ENCODE measurements at places on chromosomes 2 and 18. TPM values are rescaled to one million over a fixed set of nuclear protein-coding genes. Genes with fewer than 3 reads are reported as not detected.

DNA sequence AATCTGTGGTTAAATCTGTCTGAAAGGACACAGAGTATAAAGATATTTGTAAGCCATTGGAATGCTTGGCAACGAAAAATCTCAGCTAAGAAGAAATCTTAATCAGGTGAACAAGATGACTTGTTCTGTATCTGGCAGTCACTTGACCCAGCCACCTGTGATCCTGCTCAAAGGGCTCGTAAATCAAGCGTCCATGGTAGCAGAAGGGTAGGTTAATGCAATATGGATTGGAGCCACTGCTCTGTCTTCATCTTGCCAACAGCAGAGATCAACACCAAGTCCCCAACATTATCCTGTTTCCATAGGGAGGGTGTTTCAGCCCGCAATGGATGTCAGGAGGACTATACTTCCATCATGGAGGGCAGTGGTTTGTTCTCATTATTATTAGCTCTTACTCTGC lies 378.4 kb downstream of the CDH7 start:
- no peak for DNase-seq

GRCh38 chr2:114797540-114797939 lies 355.1 kb downstream of the DPP10 start:
- no peak for DNase-seq

DNA sequence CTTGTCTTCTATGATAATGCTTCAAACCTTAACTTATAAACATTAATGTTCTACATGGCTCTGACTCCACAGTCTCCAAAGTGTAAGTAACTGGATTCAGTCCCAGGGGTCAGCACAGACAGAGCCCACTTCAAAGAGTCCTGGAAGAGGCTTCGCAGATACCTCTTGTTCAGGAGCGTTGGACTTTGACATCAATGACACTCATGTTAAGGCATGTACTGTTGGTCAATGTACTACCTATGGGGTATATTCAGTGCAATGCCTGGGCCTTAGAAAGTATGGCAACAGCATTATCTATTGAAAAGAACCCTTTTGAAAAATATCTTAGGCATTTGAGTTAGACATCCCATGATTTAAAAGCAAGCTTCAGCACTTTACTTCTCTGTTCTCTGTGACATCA lies 143.1 kb downstream of the GRB14 start:
- DNase-seq, result no peak

DNA sequence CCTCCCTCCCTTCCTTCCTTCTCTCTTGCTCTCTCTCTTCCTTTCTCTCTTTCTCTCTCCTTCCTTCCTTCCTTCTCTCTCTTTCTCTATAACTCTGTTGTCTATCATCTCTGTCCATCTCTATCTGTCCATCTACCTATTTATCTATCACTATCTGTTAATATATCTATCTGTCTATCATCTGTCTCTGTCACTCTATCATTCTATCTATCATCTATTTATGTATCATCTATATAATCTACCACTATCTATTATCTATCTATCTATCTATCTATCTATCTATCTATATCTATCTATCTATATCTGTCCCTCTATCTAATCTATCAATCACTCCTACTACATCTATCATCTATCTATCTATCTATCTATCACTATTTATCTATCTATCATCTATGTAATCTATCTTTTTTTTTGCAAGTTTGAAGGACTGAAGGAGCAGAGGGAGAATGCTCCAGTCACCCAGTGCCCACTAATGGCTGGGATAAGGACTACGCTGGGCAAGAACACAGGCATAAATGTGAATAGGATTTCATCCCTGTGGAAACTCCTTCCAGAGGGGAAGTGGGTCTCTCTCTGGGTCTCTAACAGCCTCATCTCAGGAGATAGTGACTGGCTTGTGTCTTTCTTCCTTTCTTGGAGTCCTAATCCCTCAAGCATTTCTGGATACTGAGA lies 427.0 kb downstream of the LPIN1 start:
- no peak for DNase-seq

DNA sequence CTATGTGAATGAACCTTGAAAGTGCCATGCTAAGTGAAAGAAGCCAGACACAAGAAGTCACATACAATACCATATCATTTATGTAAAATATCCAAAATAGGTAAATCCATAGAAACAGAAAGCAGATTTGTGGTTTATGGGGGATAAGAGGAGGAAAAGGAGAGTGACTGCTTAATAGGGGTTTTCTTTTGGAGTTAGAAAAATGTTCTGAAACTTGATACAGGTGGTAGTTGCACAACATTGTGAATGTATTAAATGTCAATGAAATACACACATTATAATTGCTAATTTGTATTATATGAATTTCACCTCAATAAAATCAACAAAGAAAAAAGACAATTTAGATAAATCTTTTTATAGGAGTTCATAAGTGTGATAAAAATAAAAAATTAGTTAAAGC lies 37.1 kb downstream of the MEMO1 start:
- no peak for DNase-seq

DNA sequence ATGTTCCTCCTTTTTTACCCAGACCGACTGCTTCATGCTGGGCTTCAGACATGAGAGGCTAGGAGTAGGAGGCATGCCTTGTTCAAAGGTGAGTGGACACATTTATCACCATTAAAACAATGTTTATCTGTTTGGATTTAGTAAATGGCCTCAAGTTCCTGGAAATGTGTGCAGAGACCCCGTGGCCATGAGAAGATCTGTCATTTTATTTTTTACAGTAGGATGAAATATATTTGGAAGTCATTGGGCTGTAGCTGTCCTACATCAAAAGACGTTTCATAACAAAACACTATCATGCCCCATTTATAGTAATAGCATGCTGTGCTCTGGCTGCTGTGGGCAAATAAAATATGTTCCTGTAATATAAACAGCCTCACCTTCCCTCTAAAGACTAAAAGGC lies 403.9 kb upstream of the TNP1 start:
- no peak for DNase-seq

Gene KHK
- 2.5 TPM for total RNA-seq

Gene TTR
- not detected for total RNA-seq

DNA sequence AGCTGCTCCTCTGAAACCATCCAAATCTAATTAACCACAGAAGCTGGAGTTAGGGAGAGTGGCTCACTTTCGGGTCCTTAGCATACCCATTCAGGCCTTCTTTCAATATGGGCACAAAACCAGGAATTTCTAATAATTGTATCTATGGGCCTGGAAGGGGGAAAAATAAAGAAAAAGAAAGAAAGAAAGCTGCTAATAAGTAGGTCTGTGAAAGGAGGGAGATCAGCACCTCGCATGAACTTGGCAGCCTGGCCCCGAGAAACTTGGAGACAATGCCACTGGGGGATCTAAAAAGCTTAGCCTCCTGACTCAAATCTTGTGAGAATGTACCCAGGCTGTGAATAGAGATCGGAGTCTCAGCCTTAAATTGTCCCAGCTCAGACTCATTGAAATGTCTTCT lies 252.1 kb upstream of the SLC14A2 start:
- DNase-seq, result no peak

DNA sequence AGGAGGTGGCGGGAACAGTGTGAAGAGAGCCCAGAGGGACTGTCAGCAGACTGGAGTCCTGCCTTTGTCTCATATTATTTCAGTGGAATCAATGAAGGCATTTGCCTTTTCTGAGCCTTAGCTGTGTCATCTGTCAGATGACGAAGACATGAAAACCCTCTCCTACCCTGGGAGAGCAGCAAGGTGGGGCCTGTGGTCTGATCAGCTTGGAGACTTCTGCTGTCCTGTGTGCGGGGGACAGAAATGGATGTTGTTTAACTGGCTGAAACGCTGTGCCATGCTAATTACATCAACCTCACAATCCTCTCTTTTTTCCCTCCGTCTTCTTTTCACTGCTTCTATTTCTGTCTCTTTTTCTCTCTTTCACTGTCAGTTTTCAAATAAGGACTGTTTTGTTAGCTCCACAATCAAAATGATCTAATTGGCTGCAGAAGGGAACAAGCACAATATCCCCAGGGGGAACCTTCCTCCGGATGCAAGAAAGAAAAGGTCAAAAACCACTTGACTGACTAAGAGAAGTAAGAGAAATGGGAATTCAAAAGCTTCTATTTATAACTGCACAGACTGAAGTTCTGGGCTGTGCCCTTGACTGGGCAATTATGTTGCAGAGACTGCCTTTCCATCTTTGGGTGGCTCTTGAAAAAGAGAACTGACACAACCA lies 340.1 kb downstream of the CLIP4 start:
- no peak for DNase-seq

GRCh38 chr2:86199834-86200177 lies 549 bp downstream of the MRPL35 start:
- no peak for DNase-seq

GRCh38 chr2:72341639-72342038 lies 194.0 kb upstream of the CYP26B1 start:
- no peak for DNase-seq

DNA sequence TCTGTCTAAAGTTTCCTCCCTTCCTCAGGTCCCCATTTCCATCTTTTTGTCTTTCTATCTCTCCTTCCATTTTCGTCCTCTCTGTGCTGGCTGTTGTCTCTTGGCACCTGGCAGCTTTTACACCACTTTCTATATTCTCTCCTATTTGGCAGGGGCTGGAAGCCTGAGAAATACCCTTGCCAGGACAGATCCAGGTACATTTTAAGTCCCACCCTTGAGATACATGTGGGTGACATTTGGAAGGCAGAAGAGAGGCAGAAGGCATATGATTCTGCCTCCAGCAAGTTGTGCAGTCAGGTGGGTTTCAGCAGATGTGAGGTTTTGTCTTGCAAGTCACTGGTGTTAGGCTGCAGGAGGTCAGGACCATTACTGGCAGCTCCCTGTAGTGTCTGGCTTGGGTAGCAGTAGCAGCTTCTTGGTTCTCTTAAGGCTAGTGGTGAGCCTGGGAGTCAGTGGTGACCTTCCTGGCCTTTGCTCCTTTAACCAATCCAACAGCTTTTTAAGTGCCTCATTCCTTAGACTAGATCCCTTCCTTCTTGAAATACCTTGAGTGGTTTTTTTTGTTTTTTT lies 90.1 kb downstream of the CAPN13 start:
- DNase-seq, result no peak

DNA sequence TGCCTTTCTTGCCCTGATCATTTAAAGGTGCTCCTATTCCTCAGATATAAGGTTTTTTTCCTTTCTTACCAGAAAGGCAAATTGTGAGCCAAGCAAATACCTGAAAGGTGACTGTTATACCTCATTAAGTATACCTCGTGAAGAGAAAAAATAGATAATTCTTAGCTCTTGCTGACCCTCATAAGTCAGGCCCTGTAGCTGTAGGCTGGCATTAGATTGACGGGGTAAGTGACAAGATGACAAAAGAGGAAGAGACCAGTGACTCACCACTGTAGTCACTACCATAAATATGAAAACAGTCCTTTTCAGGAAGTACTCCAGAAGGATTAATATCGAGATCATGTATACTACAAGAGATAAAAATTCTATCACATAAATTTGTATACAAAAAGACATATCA lies 104.6 kb downstream of the PTPN4 start:
- no peak for DNase-seq

Gene LBX2
- 1.0 TPM for total RNA-seq

Gene FOXD4L1
- total RNA-seq, result not detected

DNA sequence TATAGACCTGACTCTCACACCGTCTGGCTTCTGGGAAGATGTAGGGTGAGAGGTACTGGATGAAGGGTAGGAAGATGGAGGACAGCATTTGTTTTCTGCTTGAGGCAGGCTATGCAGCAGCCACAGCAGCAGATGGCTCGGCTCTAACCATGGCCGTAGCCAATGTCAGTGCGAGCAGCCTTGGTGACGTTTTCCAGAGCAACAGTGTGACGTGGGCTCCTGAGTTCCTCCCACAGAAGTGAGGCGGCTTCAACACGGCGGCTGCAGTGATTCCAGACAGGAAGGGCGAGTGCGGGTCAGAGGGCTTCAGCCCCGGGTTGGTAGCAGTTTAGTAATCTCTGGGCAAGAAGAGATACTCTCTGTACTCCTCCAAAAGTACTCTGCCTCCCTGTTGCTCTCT lies 133.0 kb upstream of the MYT1L start:
- DNase-seq, result no peak

Gene DCDC2C
- total RNA-seq, result 0.31 TPM

DNA sequence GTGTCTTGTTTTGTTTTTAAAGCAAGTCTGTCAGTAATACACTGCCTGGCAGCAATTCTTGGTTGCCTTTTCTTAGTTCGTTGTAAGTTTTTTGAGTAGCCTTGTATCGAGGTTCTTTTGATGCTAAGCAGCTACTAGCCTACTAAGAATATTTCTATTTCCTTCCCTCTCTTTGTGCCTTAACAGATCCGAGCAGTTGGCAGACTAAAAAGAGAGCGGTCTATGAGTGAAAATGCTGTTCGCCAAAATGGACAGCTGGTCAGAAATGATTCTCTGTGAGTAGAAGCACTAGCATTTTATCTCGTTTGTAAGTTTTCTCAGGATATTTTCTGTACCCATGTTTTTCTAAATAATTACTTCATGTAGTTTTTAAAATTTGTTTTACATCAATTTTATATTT lies 15.1 kb downstream of the MFF start:
- no peak for DNase-seq

Gene COL3A1
- total RNA-seq, result 237 TPM

DNA sequence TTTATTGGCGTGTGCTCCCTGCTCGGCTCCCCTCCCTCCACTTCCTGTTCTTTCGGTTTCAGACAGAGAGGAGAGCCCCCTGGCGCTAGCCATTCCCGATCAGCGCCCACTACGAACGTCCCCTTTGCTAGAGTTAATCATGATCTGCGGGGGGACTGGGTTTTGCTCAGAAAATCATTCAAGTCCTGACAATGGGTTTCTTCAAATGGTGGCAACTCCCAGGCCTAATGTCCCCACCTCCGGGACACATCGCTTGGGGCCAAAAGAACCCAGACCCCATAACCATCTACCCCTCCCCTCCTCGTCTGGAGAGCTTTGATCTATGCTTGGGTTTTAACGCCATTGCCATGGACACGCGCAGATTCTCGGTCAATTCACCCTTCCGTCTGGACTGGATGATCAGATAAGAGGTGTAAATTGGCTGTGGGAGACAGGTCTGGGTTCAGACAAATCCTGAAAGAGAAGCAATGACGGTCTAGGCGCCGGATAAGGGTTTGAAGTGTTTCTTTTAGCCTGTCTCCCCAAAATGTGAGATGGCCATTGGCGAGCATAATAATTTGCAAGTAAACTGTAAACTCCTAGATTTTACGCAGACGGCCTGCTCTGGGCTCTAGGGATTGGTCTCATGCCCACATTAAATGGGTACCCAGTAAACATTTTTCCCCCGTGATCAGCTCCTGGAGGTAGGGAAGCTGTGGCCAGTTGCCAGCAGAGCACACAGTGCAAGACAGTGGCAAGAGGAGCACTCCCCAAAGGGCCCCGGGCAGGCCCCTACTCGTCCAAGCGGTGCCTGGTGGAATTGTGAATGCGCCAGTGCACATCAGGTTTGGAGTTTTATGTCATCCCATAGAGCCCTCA lies 4.7 kb downstream of the NRP2 start:
- DNase-seq, result no peak

GRCh38 chr2:207658156-207658555 lies 33.0 kb upstream of the METTL21A start:
- DNase-seq, result no peak

DNA sequence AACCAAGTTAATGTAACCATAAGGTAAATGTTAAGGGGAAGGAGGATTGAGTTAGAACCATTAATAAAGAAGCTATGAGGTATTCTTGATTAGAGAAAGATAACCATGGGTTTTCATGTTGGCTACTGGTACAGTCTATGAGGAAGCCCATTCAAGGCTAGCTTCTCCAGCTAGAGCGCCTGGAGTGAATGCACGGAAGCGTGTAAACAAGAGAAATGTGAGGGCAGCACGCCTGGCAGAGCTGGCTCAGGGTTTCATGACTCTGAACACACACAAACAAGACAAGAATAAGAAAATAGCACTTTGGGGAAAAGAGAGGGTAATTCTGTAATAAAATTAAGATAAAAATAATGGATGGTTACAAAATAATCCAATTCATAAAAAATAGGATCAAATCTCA lies 255.3 kb downstream of the PDE11A start:
- no peak for DNase-seq

Gene PMAIP1
- 5.4 TPM for total RNA-seq

- no peak for DNase-seq
Measured at GRCh38 chr2:188495969-188496431, 204.3 kb downstream of the GULP1 start.

All from omental fat pad (tissue), 4 donors.